ENCODE measurements at places on chromosomes 4 and X. TPM values are rescaled to one million over a fixed set of nuclear protein-coding genes. Genes with fewer than 3 reads are reported as not detected.

The CNKSR2 gene
- 138 TPM for total RNA-seq

The SOWAHB gene
- total RNA-seq = 3.9 TPM

The TNMD gene
- not detected for total RNA-seq

The HDAC6 gene
- 77.0 TPM for total RNA-seq

The SCML1 gene
- total RNA-seq = 5.9 TPM

The COL4A5 gene
- 15.2 TPM for total RNA-seq

The LNX1 gene
- total RNA-seq = 36.9 TPM

The GABRG1 gene
- total RNA-seq = 21.9 TPM

The TRPC5OS gene
- not detected for total RNA-seq

The MAOB gene
- 5.7 TPM for total RNA-seq

The PLAC1 gene
- total RNA-seq = not detected

The MAGEA9B gene
- total RNA-seq = under 0.01 TPM

The TENM3 gene
- total RNA-seq = 71.5 TPM

The ZNF630 gene
- 5.9 TPM for total RNA-seq

The RPL39 gene
- total RNA-seq = 2,465 TPM

The ODAPH gene
- not detected for total RNA-seq

The AMTN gene
- not detected for total RNA-seq

Measured in temporal lobe (tissue), 4 donors.